ENCODE measurements at places on chromosomes 1 and 21. TPM values are rescaled to one million over a fixed set of nuclear protein-coding genes. Genes with fewer than 3 reads are reported as not detected.

Gene KCNN3
- 3.9 TPM for total RNA-seq

Gene TGFBR3
- 64.8 TPM for total RNA-seq

Gene GUCA2A
- not detected for total RNA-seq

Gene OR10Z1
- total RNA-seq = not detected

Gene PPCS
- 42.6 TPM for total RNA-seq

Gene CFHR3
- 0.20 TPM for total RNA-seq

GRCh38 chr1:234584926-234585325 is 25.1 kb downstream of the IRF2BP2 start:
- H3K27me3 ChIP-seq = no peaks in the 10 kb centered on the region
- H3K27ac ChIP-seq = peak overlapping the region; percentile 93
- H3K4me1 ChIP-seq = no peaks in the 10 kb centered on the region
- H3K4me3 ChIP-seq = no peak overlapping the region
- no peaks in the 10 kb centered on the region for H3K36me3 ChIP-seq
- DNase-seq = peak; percentile 61

DNA sequence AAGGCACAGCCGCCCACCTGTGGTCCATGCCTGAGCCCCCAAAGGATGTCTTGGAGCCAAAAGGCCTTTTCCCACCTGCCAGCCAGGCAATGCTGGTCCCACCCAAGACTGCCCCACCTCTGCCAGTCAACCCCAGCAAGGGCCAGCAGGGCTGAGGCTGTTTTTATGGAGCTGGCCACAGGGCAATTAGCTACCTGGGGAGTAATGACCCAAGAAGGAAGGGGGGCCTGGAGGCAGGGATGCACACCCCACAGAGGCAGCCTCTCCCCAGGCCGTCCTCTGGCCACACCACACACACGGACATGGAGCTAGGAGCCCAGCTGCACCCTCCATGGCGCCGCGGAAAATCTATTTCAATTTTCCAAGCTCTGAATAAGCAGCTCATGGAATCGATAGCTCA is 27.2 kb downstream of the CHD5 start:
- no peak overlapping the region for H3K4me3 ChIP-seq
- no peak overlapping the region for H3K27ac ChIP-seq
- H3K36me3 ChIP-seq = no peaks in the 10 kb centered on the region
- peaks cover 6% of the 10 kb centered on the region for H3K27me3 ChIP-seq
- H3K4me1 ChIP-seq = peaks cover 8% of the 10 kb centered on the region

DNA sequence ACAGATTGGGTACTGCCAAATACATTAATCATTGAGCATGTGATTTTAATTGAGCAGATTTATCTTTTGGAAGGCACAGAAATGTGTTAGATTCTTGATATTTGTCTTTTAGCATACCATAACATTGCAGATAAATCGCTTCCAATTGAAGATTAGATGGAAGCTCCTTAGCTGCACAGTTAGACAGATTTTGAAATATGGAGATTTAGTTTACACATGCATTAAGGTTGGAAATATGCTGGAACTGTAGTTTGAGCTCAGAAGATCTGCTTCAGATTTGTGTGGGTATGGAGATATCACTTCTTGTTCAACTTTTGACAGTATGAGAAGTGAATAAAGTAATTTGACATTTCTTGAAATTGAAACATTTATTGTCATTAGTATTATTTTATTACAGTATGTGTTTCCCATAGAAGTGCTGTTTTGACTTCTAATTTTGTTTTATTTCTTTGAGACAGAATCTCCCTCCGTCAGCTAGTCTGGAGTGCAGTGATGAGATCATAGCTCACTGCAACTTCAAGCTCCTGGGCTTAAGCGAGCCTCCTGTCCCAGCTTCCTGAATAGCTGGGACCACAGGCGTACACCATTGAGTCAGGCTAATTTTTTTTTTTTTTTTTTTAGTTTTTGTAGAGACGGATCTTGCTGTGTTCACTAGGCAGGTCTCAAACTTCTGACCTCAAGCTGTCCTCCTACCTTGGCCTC is 29.1 kb downstream of the THRAP3 start:
- H3K27me3 ChIP-seq = no peaks in the 10 kb centered on the region
- no peak overlapping the region for H3K4me3 ChIP-seq
- no peak overlapping the region for H3K27ac ChIP-seq
- peaks cover 71% of the 10 kb centered on the region for H3K4me1 ChIP-seq
- no peak for DNase-seq
- H3K36me3 ChIP-seq = peaks cover 3% of the 10 kb centered on the region

- H3K4me3 ChIP-seq = no peak overlapping the region
- no peak for DNase-seq
- H3K27me3 ChIP-seq = no peaks in the 10 kb centered on the region
- H3K27ac ChIP-seq = no peak overlapping the region
- H3K36me3 ChIP-seq = peaks cover 11% of the 10 kb centered on the region
Observed at GRCh38 chr1:19612530-19612929, 31.6 kb upstream of the NBL1 start.

- no peak for DNase-seq
- no peaks in the 10 kb centered on the region for H3K4me1 ChIP-seq
- H3K27me3 ChIP-seq = no peaks in the 10 kb centered on the region
- H3K4me3 ChIP-seq = peak overlapping the region; percentile 66
Observed at GRCh38 chr1:227729144-227729880, 5.8 kb downstream of the JMJD4 start.

GRCh38 chr1:36098650-36099365 is 10.1 kb downstream of the ADPRS start:
- H3K4me3 ChIP-seq = no peak overlapping the region
- H3K4me1 ChIP-seq = no peaks in the 10 kb centered on the region
- peaks cover 9% of the 10 kb centered on the region for H3K36me3 ChIP-seq
- H3K27me3 ChIP-seq = no peaks in the 10 kb centered on the region
- no peak for DNase-seq

- no peaks in the 10 kb centered on the region for H3K36me3 ChIP-seq
- no peak for DNase-seq
- no peak overlapping the region for H3K4me3 ChIP-seq
- H3K27ac ChIP-seq = no peak overlapping the region
Observed at GRCh38 chr1:165409657-165410358, 35.1 kb downstream of the RXRG start.

DNA sequence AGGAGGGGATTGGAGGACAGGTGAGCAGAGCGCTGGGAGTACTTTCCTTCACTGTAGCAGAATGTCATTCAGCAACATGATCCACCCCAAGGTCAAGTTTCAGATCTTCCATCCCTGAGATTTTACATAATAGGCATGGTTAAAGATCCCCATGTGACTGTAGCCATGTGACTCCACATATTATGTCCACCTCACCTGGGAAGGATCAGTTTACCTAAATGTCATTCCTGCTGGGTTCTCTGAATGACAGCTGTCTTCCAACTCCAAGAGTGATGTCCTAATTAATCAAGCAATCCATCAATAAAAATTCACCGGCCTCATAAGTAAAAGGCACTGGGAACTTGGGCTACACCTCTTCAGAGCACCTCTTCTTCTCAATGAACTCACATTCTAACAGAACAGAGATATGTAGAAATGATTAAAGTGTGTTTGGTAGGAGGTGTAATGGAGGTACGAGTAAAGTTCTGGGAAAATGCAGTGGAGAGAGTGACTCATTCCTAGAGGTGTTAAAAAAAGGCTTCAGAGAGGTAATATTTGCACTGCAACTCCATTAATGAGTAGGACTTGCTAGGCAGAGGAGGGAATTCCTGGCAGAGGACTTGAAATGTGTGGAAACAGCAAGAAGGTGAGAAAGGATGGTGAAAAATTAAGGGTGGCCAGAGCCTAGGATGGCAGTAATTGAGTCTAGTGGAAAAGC is 22.2 kb upstream of the MAPKAPK2 start:
- H3K4me1 ChIP-seq = peaks cover 61% of the 10 kb centered on the region
- no peaks in the 10 kb centered on the region for H3K36me3 ChIP-seq

- no peaks in the 10 kb centered on the region for H3K4me1 ChIP-seq
- peak overlapping the region; percentile 29 for H3K4me3 ChIP-seq
- H3K36me3 ChIP-seq = no peaks in the 10 kb centered on the region
- H3K27me3 ChIP-seq = no peaks in the 10 kb centered on the region
Observed at GRCh38 chr1:1959840-1960479, 40.9 kb upstream of the TMEM52 start.

- H3K36me3 ChIP-seq = no peaks in the 10 kb centered on the region
- no peak overlapping the region for H3K27ac ChIP-seq
- no peak overlapping the region for H3K4me3 ChIP-seq
- H3K27me3 ChIP-seq = no peaks in the 10 kb centered on the region
Observed at GRCh38 chr21:43849532-43850299, 15.3 kb upstream of the AGPAT3 start.

GRCh38 chr1:65509912-65510680 is 89.6 kb downstream of the LEPR start:
- no peaks in the 10 kb centered on the region for H3K4me1 ChIP-seq
- no peak overlapping the region for H3K27ac ChIP-seq
- H3K36me3 ChIP-seq = no peaks in the 10 kb centered on the region
- H3K4me3 ChIP-seq = no peak overlapping the region
- no peaks in the 10 kb centered on the region for H3K27me3 ChIP-seq

DNA sequence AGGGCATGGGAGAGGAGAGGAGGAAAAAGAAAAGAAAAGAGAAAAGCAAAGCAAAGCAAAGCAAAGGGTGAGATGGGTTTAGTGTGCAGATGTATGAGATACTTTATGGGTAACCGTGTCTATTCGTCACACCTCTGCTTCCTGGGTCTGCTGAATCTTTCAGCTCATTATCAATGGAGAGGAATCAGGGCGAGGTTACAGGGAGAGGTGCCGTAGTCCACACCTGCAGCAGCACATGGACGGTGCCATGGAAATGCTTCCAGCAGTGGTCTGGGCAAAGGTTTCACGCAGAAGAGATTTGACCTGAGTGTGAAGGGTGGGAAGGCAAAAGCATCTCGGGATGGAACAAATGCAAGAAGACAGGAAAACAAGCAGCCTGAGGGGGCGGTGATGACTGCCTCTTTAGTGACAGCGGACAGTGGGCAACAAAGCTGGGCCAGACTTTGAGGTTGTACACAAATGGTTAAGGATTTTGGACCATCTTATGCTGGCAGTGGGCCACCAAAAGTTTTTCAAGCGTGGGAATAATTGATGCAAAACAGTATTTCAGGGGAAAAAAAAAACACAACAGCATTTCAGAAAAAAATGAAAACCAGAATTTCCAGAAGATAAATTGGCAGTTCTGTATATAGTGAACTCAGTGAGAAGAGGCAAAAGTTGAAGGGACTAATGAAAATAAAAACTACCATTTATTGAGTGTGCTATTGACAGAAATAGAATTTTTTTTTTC is 19.5 kb upstream of the SRP9 start:
- no peak overlapping the region for H3K4me3 ChIP-seq
- no peaks in the 10 kb centered on the region for H3K4me1 ChIP-seq
- no peak for DNase-seq
- H3K27ac ChIP-seq = no peak overlapping the region

Measured in right atrium auricular region (tissue), 2 donors.